T-helper 1 cell treated with Interleukin-12 subunit alpha and Interleukin-12 subunit beta and Interleukin-4 antibody, amounts not matched to agents 30 ng/mL and 1 ng/mL, for 36 hours (primary cell): ENCODE measurements at places on chromosomes 16 and 17. TPM values are rescaled to one million over a fixed set of nuclear protein-coding genes. Genes with fewer than 3 reads are reported as not detected.

The SLC5A11 gene
- 0.29 TPM in 1 of 2 replicates, not detected in the other for total RNA-seq

The CCR7 gene
- 169 and 171 TPM in 2 replicates for total RNA-seq

The SEBOX gene
- total RNA-seq: not detected in 2 replicates

The ADAMTS18 gene
- total RNA-seq: not detected in 2 replicates

The CDH3 gene
- total RNA-seq: 0.44 and 0.71 TPM in 2 replicates

The NOL3 gene
- 49.5 and 53.5 TPM in 2 replicates for total RNA-seq

The BCO1 gene
- not detected in 2 replicates for total RNA-seq

The NR1D1 gene
- total RNA-seq: 3.3 and 3.7 TPM in 2 replicates
